ENCODE measurements at places on chromosomes 7 and 10.
A peak's percentile ranks its signal among the peaks of the same experiment; 100 is the strongest.

GRCh38 chr7:45146531-45147379, 10.8 kb upstream of the RAMP3 start:
- DNase-seq, result no peak

- DNase-seq, result no peak
Observed at GRCh38 chr10:74175510-74176379, 24.7 kb downstream of the ADK start.

DNA sequence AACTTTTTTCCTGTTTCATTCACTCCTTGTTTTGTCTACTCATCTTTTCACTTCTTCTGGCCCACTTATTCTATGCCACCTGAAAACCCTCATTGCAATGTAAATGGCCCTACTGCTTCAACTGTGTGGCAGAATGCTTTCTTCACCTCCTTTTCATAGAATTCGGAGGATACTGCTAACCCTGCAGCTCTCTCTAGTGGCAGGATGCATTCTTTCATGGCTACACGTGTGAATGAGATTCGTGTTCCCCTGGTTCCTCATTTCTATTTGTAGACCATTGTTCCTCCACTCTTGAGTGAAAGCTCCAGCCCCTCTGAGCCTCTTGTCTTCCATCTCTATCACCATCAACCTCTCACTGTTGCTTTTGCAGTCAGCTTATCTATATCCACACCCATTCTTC, 20.9 kb upstream of the CYP26C1 start:
- DNase-seq, result no peak

- peak; percentile 22 for DNase-seq
Observed at GRCh38 chr10:110305767-110306451, 1.2 kb upstream of the SMNDC1 start.

DNA sequence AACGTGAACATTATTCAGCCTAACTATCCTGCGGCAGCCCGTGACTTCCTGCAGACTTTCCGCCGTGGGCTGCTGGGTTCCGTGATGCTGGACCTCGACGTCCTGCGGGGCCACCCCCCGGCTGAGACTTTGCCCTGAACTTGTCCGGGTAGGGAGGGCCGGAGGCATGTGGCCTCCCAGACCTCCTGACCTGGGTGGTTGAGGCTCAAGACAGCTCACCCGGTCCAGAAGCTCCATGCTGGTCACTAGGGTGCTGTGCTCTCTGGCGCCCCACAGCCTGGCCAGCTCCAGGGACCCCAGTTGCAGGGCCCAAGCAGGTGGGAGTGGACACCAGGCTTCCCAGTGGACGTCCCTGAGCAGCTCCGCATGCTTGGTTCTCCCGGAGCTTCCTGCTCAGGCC, 4.4 kb downstream of the SPRN start:
- DNase-seq, result no peak

DNA sequence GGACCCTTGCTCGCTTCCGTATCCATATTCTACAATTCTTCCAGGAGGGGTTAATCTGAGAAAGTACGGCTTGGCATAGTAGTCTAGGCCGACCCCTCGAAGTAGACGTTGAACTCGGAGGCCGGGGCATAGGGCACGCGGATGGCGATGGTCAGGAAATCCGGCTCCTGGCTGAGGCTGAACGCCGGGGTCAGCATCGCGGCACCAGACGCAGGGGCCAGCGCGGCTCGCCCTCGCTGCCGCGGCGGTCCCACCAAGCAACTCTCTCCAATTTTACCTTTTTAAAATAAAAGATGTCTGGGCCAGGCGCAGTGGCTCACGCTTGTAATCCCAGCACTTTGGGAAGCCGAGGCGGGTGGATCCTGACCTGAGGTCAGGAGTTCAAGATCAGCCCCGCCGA, 7.3 kb upstream of the SGMS1 start:
- DNase-seq, result no peak

Measured in CD4-positive, alpha-beta T cell (primary cell).